ENCODE measurements at places on chromosomes 4 and X.
A peak's percentile ranks its signal among the peaks of the same experiment; 100 is the strongest.

DNA sequence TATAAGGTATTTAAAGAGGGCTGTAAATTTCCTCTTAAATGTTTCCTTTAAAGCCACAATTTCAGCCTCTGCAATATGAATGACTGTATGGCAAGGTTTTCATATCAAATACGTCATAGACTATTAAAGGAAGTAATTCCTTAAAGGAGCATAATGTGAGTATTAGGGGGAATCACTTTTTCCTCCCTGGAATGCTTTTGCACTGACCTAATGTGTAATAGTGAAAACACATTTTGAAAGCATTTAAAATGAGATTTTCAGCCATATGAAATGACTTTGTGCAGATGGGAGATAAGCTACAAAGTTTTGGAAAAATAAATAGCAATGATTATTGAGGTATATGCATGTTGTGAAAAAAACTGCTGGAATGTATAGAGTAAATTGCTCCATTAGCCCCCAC, 17.6 kb downstream of the SLIT2 start:
- DNase-seq, result no peak

DNA sequence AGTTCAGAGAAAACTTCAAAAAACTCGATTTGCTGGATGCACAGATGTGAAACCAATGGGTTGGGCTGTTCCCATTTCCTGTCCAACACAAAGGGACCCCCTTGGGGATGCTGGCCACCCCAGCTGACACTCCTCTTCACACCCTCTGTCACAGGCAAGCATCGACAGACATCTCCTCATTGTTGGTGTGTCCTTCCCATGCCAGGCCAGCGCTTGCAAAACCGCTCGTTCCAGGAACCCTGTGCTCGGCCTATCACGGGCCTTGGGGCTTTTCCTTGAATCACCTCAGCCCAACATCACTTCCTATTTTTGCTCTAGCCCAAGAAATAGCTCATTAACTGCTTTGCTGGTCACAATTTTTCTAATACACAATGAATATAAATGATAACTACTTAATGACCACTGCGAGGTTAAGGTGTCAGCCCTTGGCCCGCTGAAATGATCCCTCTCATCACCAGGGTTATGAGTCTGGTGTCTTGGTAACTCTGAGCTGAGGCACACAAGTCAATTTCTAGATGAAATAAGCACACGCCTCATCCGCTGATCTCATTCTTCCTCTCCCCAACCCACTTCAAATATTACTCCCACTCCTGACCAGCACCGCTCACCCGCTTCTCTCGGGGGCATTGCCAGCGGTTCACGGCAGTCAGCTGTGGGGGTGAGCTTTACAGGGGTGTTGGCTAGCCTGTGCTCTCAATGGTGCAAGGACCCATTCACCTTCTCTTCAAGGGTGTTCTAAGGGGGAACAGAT, 32.3 kb downstream of the BCOR start:
- DNase-seq, result no peak

- no peak for DNase-seq
Observed at GRCh38 chr4:130855533-130855932, 1759.6 kb downstream of the C4orf33 start.

- no peak for DNase-seq
Observed at GRCh38 chr4:145830699-145831098, 107.9 kb downstream of the ZNF827 start.

DNA sequence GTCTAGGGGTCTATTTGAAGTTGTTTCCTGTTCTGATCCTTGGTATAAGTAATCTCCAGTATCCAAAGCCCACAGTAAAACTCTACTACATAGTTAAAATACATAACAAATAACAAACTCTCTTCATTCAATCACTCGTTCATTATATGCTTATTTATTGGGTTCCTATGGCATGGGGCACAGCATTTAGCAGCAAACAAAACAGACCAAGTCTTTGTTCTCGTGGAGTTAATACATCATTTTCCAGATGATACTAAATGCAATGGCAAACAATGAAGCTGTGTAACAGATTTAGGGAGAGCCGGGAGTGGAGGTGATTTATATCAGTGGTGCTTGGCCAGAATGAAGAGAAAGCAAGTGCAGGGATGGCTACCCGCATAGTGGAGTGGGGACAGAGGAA, 36.6 kb upstream of the SPARCL1 start:
- no peak for DNase-seq

DNA sequence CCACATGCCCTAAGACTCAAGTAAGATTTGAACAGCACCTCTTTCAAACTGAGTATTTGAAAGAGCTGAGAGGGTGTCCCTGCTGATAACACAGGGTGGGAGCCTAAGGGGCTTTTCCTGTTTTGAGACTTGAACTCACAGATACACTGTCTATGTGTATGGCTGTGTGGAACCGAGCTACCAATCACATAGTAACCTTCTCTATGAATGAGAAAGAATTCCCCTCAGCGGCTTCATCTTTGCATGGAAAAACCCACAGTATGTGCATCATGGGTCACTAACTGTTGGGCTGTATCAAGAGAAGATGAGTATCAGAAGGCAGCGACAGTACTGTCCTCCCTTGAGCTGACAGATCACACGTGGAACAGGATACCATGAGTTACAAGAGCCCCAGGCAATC, 336.3 kb downstream of the AFF2 start:
- DNase-seq, result no peak

DNA sequence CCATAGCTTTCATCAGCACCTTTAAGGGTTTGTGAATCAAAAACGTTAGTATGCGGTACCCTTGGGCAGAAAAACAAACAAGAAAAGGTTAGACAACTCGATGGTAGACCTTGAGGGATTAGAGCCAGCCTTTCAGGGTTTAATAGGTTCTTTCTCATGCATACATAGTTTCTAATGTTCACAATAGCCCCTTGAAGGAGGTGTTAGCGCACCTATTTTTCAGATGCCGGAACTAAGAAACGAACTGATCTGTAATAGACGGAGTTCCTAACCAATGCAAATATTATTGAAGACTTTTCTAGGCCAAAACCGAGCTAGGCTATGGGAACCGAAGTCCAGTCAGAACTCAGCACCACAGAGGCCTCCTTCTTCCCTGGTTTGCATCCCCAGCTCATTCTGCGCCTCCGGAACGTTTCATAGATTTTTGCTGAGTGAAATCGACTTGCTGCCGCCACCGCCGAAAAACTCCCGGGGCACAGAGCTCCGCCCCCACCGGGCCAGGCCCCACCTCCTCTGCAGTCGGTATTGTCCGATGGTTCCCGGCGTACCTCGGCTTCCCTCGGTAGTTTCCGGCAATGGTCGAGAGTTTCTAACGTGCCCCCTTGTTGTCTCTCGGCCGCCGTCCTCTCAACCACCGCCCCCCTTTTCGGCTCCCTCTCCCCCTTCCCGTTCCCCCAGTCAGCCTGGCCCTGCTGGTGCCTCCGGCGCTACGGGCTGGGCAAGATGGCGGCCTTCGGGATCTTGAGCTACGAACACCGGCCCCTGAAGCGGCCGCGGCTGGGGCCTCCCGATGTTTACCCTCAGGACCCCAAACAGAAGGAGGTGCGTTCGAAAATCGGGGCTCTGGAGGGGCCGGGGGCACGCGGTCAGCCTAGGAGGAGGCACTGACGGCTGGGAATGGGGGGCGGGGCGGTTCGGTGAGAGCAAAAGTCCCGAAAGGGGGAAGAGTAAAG, at the start of gene MED12:
MED12 (plus strand) TSS at position 565 of the 953 bp plus-strand sequence; CDS start at position 724, 159 bp downstream.
- peak; percentile 78 for DNase-seq

DNA sequence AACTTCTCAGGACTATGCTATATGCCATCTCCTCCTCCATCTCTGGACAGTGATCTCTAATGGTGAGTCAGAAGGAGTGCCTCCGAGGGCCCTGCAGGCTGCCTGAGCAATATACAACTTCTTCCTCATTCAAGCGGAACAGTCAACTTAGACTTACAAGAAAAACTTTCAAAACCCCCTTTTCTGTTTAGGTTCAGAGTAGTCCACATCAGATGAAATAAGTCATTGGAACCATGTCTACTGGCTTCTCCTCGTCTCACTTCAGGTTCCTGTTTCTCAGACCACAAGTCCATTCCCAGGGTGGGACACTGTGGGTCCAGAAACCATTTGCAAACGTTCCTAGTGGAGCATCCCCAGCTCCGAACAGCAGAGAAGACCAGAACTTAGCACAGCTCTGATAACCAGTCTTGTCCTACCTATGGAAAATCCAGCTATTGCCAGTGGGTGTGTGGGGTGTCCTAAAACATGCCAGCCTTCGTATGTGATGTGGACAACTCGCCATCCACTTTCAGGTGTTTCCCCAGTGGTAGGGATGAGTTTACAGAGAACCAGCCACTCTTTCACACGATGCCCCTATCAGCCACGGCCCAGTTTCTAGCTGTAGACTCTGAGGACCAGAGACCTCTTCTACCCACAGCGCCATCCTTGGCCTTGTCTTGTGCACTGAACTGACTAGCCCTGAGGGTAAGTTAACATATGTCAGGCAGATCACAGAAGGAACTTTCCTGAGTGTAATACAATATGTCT, 32.7 kb upstream of the NKRF start:
- no peak for DNase-seq

GRCh38 chr4:80731436-80731835, 299.1 kb upstream of the BMP3 start:
- no peak for DNase-seq

DNA sequence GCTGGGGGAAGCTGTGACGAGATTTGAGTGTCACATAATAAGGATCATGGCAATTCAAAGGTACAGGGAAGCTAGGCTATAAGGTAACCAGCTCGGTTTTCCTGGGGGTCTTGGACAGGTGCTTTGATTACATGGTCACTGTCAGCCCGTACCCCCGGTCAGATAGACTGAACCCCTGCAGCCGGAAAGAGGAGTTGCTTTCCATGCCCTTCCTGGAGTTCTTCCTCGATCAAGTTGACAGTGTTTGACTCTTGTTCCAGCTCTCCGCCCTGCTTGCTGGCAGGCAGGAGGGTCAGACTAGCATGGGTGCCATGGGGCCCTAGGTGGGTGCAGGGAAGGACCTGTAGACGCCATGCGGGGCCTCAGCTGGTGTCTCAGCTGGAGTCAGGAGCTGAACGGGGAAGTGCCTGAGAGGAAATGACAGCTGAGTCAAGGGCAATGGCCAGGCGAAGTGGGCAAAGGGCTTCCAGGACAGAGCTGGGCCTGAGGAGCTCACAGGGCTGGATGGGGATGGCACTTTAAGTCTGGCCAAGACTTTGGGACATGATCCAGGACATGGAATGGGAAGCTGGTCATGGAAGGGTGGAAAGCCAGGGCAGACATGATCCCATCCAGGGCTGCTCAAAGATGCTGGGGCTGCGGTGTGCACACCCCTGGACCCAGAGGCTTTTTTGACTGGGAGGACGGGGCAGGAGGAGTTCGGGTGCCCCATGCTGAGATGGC, 1.6 kb downstream of the TMEM187 start:
- no peak for DNase-seq

- DNase-seq, result no peak
Observed at GRCh38 chrX:123673813-123674212, 59.0 kb downstream of the THOC2 start.

DNA sequence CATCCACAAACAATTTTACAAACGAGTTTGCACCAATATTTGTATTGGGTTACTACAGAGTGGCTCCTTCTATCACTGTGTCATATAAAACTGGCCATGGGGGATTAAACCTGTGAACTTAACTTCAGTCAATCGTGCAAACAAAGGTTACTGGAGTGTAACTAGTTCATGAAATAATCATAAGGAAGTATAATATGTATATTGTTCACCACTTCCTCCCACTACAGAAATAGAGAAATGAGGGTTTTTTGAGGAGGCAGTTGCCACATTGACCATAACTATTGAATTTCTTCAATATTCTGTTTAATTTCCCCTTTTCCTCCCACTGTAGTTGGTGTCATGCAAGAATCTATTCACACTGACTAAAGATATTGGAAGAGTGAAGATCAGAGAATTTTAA, at the start of gene GPR82:
GPR82 (plus strand) TSS at position 356 of the 400 bp plus-strand sequence. CDS start 2,846 bp downstream, outside the sequence.
- DNase-seq, result no peak

DNA sequence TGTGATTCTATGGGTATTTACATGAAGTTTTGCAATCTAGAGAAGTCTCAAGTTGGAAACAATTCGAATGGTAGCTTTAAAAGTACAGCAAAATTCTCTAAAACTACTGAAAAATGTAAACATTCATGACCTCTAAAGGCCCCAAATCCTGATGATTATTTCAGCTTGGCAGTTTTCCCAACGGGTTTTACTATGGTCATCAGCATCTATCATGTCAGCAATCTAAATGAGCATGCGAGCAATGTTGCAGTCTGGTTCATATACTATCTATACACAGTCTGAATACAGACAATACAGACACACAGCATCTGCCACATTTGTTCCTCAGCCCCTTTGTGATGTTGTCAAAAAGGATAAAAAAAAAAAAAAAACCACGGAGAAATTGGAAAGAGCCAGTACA, 790.3 kb upstream of the HTR2C start:
- DNase-seq, result peak; percentile 3

- no peak for DNase-seq
Observed at GRCh38 chrX:56066016-56066415, 166.1 kb upstream of the KLF8 start.

DNA sequence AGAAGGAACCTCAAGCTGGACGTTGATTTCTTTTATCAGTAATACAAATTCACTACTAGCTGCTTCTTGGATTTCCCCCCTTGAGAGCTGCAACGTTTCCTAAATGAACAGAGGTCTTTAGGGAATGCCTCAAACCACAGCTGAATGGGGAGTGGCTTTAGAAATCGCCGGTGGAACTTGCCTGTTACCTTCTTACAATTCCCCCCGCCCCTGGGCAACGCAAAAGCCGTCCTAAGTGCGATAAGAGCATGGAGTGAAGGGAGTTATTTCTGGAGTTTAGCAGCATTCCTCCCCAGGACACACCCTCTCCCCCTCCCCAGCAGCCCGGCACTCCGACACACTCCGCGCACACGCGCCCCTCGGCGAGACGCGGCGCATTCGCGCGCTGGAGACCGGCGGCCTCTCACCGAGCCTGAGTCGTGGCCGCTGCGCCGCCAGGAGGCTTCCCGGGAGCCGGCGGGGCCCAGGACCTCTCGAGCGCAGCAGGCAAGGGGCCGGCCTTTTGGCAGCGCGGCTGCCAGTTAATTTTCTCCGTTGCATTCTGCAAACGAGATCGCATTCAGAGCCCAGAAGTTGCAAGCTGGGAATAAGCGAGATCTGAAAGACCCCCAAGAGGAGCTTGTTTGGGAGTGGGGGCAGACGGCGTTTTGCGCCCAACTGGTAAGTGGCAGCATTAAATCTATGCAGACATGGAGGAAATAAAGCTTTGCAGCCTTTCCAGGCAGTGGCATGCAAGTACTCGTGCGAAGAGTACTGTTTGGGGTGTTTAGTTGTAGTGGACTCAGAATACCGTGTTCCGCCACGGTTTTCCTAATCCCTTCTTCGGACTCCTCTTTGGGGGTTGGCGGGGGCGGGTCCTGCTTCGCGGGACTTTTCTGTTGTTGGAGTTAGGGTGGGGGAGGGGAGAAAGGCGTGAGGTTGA, 134.7 kb downstream of the PALLD start:
- DNase-seq, result peak; percentile 90
